T-cell (primary cell): ENCODE measurements at places on chromosomes 7 and 10. TPM values are rescaled to one million over a fixed set of nuclear protein-coding genes. Genes with fewer than 3 reads are reported as not detected.

Gene SLC16A12
- not detected for total RNA-seq

DNA sequence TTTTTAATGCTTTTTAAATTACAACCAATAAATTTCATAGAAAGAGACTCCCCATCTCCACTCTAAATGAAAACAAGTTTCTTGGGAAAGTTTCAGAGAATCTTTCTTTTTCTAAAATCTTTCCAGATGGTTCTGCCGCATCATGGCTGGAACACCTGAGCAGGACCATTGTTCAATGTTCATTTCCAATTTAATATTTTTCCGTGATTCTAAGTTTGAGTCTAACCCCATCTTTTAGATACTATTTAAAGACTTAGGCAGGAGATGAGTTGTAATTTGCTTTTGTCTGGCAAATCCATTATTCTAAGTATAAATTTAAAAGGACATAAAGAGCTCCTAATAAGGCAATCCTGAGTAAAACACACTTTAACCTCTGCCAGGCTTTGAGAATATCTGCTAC lies 325.2 kb downstream of the BICC1 start:
- no peak for DNase-seq

Gene TSPAN12
- total RNA-seq, result 0.41 TPM

DNA sequence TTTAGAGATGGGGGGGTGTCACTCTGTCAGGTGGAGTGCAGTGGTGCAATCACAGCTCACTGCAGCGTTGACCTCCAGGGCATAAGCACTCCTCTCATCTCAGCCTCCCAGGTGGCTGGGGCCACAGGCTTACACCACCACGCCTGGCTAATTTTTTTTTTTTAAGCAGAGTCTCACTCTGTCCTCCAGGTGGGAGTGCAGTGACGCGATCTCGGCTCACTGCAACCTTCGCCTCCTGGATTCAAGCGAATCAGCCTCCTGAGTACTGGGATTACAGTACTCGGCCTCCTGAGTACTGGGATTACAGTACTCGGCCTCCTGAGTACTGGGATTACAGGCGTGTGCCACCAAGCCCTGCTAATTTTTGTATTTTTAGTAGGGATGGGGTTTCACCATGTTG lies 23.6 kb upstream of the PPIA start:
- DNase-seq, result no peak

DNA sequence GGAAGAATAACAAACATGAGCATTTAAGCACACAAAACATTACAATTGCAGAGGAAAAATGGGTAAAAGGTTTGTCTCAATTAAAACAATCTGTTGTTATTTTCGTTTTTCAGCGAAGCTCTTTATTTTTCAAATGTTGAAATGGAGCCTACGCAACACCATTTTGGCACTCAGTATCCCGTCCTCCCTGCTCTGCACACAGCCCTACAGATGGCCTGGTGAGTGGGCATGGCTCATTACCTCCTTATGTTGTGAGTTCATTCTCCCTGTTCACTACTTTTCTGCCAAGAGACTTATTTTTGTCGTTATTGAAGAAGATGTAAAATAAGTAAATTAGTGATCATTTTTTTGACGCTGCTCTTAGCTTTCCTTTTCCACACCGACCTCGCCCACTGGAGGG lies 167.8 kb upstream of the CXCL12 start:
- DNase-seq, result no peak

DNA sequence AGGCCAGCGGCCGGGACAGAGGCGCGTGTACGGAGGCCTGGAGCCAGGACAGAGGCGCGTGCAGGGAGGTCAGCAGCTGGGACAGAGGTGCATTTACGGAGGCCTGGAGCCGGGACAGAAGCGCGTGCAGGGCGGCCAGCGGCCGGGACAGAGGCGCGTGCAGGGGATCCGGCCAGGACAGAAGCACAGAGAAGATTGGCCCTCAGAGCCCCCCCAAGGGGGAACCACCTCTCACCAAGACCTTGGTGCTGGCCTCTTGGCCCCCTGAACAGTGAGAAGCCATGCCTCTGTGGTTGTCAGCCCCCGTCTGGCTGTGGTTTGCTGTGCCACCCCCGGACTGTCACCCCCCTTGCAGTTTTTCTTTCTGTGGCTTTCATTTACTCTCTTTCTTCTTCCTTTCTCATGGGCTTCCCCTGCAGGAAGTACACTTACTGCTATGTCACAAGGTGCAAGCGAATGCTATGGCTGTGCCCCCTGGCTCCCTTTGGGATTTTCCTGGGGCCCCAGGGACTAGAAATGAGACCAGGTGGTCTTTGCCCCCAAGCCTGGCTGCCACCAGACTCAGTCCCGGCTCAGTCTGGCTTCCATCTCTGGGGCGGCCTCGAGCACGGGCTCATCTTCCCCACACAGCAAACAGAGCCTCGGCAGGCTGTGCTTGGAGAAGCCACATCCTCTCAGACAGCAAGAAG lies 41.1 kb downstream of the INSIG1 start:
- peak; percentile 26 for DNase-seq
